ENCODE measurements at places on chromosomes 7 and 10.

GRCh38 chr7:1124164-1124563 is 35.8 kb downstream of the ZFAND2A start:
- DNase-seq = no peak
- H3K4me3 ChIP-seq = no peak overlapping the region
- H3K27me3 ChIP-seq = no peaks in the 10 kb centered on the region
- H3K4me1 ChIP-seq = no peaks in the 10 kb centered on the region
- H3K27ac ChIP-seq = no peak overlapping the region
- H3K36me3 ChIP-seq = no peaks in the 10 kb centered on the region

DNA sequence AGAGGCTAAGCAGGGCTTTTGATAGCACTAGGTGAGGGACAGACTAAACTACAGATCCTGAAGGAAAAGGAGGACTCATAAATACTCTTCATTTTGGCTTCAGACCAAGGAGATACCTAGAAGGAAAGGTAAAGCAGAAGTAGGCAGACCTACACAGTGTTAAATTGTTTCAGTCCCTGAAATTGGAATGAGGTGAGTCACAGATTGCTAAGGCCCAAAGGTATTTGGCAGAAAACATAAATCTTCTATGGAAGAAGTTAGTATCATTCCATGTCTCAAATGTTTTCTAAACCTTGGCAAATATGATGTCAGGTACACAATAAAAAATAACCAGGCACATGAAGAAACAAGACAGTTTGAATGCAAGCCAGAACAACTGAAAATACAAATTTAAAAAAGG is 30.0 kb downstream of the MTERF1 start:
- H3K27ac ChIP-seq = no peak overlapping the region
- no peaks in the 10 kb centered on the region for H3K27me3 ChIP-seq
- no peak overlapping the region for H3K4me3 ChIP-seq
- DNase-seq = no peak
- H3K36me3 ChIP-seq = no peaks in the 10 kb centered on the region

DNA sequence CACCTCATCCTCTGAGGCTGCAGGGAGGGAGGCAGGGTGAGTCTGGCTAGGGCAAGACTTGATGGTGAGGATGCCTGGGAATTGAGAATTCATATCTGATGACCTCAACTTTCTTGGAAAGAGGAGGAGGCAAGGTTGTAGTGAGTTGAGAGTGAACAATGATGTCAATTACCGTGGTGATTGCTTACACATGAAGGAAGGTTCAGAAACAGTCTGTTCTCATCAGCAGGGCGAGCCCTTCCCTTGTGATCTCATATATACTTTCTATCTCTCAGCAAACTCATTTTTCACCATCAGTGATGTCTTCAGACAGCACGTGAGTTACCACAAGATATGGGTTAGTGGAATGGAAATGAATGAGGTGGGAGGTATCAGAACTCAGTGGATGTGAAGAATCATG is 20.1 kb upstream of the COL13A1 start:
- H3K27me3 ChIP-seq = peaks cover 45% of the 10 kb centered on the region
- no peak for DNase-seq
- no peak overlapping the region for H3K27ac ChIP-seq
- H3K4me3 ChIP-seq = no peak overlapping the region
- H3K4me1 ChIP-seq = no peaks in the 10 kb centered on the region

GRCh38 chr7:2781636-2782035 is 62.5 kb downstream of the GNA12 start:
- DNase-seq = no peak
- H3K4me3 ChIP-seq = no peak overlapping the region
- no peaks in the 10 kb centered on the region for H3K36me3 ChIP-seq
- no peaks in the 10 kb centered on the region for H3K27me3 ChIP-seq
- H3K4me1 ChIP-seq = no peaks in the 10 kb centered on the region

- H3K4me3 ChIP-seq = no peak overlapping the region
- no peaks in the 10 kb centered on the region for H3K36me3 ChIP-seq
- H3K27me3 ChIP-seq = no peaks in the 10 kb centered on the region
- H3K27ac ChIP-seq = no peak overlapping the region
- H3K4me1 ChIP-seq = no peaks in the 10 kb centered on the region
Measured at GRCh38 chr10:102585026-102585425, 59.3 kb upstream of the TRIM8 start.

DNA sequence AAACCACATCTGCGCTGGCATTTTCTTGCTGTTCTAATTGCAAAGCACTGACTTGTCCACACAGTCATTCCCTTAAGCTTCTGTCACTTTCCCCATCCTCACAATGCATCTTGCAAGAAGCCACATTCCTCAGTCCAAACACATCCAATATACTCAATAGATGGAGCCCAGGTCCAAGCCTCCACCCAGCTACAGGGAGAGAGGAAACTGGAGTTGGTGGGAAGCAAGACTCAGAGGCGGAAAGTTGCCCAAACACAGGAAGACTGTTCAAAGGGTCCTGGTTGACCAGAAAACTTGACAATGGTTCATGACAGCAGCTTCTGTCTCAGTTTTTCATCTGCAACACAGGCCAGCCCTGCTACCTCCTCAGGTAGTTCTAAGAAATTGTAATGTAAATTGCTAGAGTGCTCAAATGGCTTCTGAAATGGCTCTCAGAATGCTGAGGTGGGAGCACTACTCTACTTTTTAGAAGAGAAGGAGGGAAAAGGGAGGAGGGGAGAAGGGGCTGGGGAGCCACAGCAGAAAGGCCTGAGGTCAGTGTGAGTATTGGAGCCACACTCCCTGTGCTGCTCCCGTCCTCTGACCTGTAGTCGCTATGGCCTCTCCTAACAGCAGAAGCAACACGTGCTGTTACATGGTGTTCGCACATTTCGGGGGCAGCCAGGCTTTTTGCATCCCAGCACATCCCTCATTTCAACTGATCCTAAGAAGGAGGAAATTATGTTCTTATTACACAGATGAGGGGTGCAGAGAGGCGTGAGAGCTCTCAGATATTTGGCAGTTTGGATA is 46.9 kb upstream of the GPR26 start:
- H3K4me1 ChIP-seq = no peaks in the 10 kb centered on the region
- H3K27me3 ChIP-seq = no peaks in the 10 kb centered on the region
- no peaks in the 10 kb centered on the region for H3K36me3 ChIP-seq
- no peak for DNase-seq

DNA sequence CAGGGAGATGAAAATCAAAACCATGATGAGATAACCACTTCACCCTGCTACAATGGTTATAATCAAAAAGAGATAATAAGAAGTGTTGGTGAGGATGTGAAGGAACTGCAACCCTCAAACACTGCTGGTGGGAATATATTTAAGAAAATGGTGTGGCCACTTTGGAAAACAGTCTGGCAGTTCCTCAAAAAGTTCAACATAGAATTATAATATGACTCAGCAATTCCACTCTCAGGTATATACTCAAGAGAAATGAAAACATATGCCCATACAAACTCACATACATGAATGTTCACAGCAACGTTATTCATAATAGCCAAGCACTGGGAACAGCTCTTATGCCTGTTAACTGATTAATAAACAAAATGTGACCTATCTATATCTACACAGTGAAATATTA is 104.8 kb downstream of the SLC25A13 start:
- H3K27ac ChIP-seq = no peak overlapping the region
- no peaks in the 10 kb centered on the region for H3K36me3 ChIP-seq
- no peak overlapping the region for H3K4me3 ChIP-seq
- DNase-seq = no peak

GRCh38 chr7:37923996-37924395 is 3.6 kb downstream of the EPDR1 start:
- peaks cover 10% of the 10 kb centered on the region for H3K4me1 ChIP-seq
- no peak overlapping the region for H3K4me3 ChIP-seq
- no peak for DNase-seq
- no peak overlapping the region for H3K27ac ChIP-seq
- no peaks in the 10 kb centered on the region for H3K27me3 ChIP-seq

- peak overlapping the region; percentile 45 for H3K4me3 ChIP-seq
- H3K4me1 ChIP-seq = no peaks in the 10 kb centered on the region
- no peak for DNase-seq
- H3K27ac ChIP-seq = no peak overlapping the region
- H3K27me3 ChIP-seq = peaks cover 39% of the 10 kb centered on the region
Measured at GRCh38 chr10:86367152-86367951, 757 bp upstream of the GRID1 start.

- DNase-seq = no peak
- H3K27me3 ChIP-seq = no peaks in the 10 kb centered on the region
- H3K4me1 ChIP-seq = peaks cover 9% of the 10 kb centered on the region
Measured at GRCh38 chr10:96122824-96123223, 7.3 kb upstream of the ZNF518A start.

DNA sequence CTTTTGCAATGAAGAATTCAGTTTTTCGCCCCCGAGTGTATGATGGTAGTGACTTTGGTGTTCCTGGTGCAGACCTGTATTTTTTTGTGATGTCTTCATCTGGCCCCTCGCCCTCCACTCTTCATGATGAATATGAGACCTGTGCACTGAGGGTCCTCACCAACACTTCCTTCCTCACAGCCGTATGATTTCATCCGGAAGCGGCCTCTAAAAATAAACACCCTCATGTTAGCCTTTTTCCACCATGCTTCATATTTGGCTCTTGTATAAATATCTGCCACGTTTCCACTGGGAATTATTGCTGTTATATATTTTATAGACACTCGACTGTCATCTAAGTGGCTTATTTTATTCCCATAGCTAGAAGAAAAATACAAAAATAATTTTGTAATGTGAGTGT is 160.4 kb downstream of the MGMT start:
- no peaks in the 10 kb centered on the region for H3K36me3 ChIP-seq
- no peak overlapping the region for H3K4me3 ChIP-seq
- no peaks in the 10 kb centered on the region for H3K4me1 ChIP-seq
- H3K27ac ChIP-seq = no peak overlapping the region
- DNase-seq = no peak

- H3K4me1 ChIP-seq = no peaks in the 10 kb centered on the region
- no peaks in the 10 kb centered on the region for H3K27me3 ChIP-seq
- H3K4me3 ChIP-seq = no peak overlapping the region
Measured at GRCh38 chr7:99456288-99456687, 9.7 kb downstream of the ATP5MF start.

DNA sequence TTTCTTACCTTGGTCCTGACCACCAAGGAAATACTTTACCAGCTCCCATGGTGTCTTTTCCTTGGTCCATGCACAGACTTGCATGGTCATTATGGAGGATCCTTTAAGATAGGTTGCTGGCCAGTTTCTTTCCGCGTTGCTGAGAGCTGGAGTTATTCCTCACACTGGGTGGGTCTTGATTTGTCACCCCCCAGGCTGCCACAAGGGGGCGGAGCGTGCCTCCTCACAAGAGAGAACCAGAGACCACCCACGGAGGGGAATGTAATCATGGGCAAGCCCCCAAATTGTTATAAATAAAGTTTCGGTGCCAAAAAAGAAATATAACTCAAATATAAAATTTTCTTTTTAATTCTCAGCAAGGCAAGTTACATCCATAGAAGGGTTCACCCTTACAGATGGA is 10.5 kb upstream of the TRIM24 start:
- no peaks in the 10 kb centered on the region for H3K36me3 ChIP-seq
- no peaks in the 10 kb centered on the region for H3K27me3 ChIP-seq
- H3K4me3 ChIP-seq = no peak overlapping the region
- H3K4me1 ChIP-seq = no peaks in the 10 kb centered on the region

GRCh38 chr7:129317450-129317849 is 92.6 kb downstream of the AHCYL2 start:
- no peak for DNase-seq
- no peaks in the 10 kb centered on the region for H3K36me3 ChIP-seq
- H3K4me3 ChIP-seq = no peak overlapping the region
- H3K27ac ChIP-seq = no peak overlapping the region
- peaks cover 5% of the 10 kb centered on the region for H3K4me1 ChIP-seq
- no peaks in the 10 kb centered on the region for H3K27me3 ChIP-seq

DNA sequence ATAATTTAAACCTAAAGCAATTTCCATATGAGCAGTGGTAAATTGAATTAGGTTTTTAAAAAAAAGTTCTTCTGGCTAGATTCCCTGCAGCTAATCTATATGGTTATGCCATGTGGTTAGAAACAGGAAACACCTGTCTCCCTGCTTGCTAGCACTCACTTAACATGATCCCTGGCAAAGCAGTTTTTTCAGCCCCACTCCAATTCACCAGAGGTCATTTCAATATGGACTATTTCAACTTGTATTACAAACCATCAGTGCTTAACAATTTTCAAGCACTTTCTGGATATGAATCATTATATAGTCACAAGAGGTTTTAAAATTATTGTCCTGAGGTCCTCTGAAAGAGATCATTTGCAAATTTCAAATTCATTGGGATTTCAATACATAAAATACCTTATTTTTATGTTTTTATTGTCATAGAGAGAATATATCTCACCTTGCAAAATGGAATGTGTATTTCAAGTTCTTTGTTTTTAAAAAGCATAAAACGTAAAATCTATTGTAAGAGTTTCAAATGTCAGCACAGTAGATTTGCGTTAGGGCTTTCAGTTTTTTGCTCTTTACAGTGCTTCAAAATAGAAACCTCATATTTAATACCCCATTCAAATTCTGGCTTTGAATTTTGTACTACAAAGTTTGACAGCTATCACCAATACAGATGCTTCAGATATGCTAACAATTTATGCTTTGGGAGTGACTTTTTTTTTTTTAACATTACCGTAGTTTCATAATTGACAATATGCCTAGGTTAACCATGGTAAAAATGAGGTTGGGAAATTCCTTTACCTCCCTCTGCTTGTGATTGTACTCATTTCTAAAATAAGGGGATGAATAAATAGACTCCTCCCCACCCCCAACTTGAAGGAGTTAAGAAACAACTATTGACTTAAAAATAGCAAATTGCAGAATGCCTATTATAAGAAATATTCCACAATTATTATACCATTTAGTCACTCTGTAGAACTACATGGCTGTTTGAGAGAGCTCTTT is 117.5 kb upstream of the HGF start:
- H3K36me3 ChIP-seq = no peaks in the 10 kb centered on the region
- peak overlapping the region; percentile 81 for H3K27ac ChIP-seq
- peak; percentile 82 for DNase-seq
- no peaks in the 10 kb centered on the region for H3K27me3 ChIP-seq

GRCh38 chr10:51986516-51986915 is 287.1 kb upstream of the CSTF2T start:
- H3K27ac ChIP-seq = no peak overlapping the region
- H3K4me1 ChIP-seq = peaks cover 11% of the 10 kb centered on the region
- H3K27me3 ChIP-seq = no peaks in the 10 kb centered on the region
- H3K4me3 ChIP-seq = no peak overlapping the region

DNA sequence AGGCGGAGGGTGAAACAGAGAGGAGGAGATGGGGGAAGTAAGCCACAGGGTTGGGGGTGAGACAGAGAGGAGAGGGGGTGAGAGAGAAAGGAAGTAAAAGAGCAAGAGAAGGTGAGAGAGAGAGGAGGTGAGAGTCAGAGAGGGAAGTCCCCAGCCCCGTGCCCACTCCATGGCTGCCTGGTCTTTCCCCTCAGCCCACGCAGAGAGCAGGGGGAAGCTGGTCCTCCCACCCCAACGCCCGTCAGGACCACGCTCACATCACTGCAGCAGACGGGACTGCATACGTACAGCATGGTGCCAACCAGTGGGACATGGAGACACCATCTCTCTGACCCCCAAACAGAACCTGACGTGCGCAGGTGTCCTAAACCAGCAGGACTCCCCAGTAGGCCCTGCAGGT is 12.1 kb upstream of the PDGFA start:
- no peaks in the 10 kb centered on the region for H3K27me3 ChIP-seq
- no peak for DNase-seq
- H3K4me3 ChIP-seq = no peak overlapping the region
- no peaks in the 10 kb centered on the region for H3K4me1 ChIP-seq
- no peaks in the 10 kb centered on the region for H3K36me3 ChIP-seq

- no peak for DNase-seq
- H3K27ac ChIP-seq = no peak overlapping the region
- 0 out of 2 replicates have a peak, but pooled peaks cover 5% of the 10 kb centered on the region for H3K4me1 ChIP-seq
- no peak overlapping the region for H3K4me3 ChIP-seq
- no peaks in the 10 kb centered on the region for H3K36me3 ChIP-seq
- peaks cover 17% of the 10 kb centered on the region for H3K27me3 ChIP-seq
Measured at GRCh38 chr10:60940446-60940845, 3.5 kb downstream of the RHOBTB1 start.

All from MM.1S (cell line).